Mesenchymal stem cell (in vitro differentiated cells and primary cell): ENCODE measurements at places on chromosomes 11 and 22.
A peak's percentile ranks its signal among the peaks of the same experiment; 100 is the strongest.

GRCh38 chr22:39612811-39613548, 42.4 kb downstream of the CACNA1I start:
- DNase-seq, result no peak
- peaks cover 81% of the 10 kb centered on the region for H3K27me3 ChIP-seq
- H3K4me3 ChIP-seq, result no peak overlapping the region
- no peaks in the 10 kb centered on the region for H3K36me3 ChIP-seq
- no peak overlapping the region for H3K27ac ChIP-seq
- H3K4me1 ChIP-seq, result peaks cover 1% of the 10 kb centered on the region

DNA sequence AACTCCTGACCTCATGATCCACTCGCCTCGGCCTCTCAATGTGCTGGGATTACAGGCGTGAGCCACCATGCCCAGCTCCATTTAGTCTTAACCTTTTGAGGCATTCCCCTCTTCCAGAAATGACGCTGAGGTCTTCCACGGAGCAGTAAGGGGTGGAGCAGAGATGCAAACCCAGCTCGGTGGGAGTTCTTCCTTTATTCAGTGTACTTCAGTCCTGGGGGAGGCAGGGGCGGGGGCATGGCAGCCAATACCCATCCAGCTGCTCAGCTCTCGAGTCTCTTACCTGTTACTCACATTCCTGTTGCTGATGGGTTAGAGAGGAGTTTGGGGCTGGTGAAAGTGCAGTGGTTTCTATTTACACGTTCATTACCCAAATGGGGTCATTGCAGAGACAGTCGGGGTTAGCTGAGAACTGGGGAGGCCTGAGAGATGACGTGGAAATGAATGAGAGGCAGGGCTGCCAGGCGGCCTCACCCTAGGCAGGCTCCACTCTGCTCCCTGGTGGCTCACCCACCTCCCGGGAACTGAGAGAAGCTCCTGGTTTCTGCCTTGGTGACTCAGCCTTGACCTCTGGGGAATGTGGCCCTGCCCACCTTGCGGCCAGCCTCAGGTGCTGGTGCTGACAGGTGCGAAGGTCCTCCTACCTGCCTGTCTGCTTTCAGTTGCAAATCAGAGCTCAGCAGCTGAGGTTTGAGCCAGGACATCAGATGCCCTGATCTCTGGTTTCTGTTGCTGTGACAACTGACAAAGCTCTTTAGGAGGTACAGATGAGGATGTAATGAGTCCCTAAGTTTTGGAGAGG, 13.4 kb upstream of the ST14 start:
- H3K4me1 ChIP-seq, result peaks cover 6% of the 10 kb centered on the region
- H3K4me3 ChIP-seq, result no peak overlapping the region
- DNase-seq, result no peak
- no peaks in the 10 kb centered on the region for H3K27me3 ChIP-seq

DNA sequence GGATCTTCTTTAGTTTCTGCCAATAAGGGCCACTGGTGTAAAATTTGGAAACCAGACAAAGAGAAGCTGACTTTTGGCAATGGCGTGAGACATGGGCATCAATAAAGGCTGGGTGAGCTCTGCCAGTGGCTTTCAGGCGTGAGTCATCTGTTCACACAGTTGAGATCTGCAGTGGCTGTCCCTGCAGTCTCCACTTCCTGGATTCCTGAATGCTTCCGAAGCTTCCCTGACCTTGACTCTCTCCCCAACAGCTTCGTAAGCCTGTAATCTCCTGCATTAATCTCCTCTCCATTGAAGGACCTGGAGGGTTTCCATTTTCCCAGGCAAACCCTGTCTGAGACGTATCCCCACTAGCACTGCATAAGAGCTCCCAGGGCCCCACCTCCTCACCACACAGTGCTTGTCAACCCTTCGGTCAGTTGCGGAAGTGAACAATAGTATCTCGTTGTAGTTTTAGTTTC, 574.7 kb downstream of the TBC1D22A start:
- no peak for DNase-seq
- H3K36me3 ChIP-seq, result no peaks in the 10 kb centered on the region
- no peak overlapping the region for H3K27ac ChIP-seq
- H3K27me3 ChIP-seq, result peaks cover 39% of the 10 kb centered on the region
- H3K4me1 ChIP-seq, result no peaks in the 10 kb centered on the region

GRCh38 chr11:59643390-59643789, 25.4 kb downstream of the PATL1 start:
- no peak overlapping the region for H3K27ac ChIP-seq
- no peaks in the 10 kb centered on the region for H3K27me3 ChIP-seq
- H3K4me3 ChIP-seq, result no peak overlapping the region
- H3K36me3 ChIP-seq, result peaks cover 36% of the 10 kb centered on the region
- H3K4me1 ChIP-seq, result peaks cover 3% of the 10 kb centered on the region

GRCh38 chr11:64501500-64502427, 89.3 kb upstream of the SLC22A12 start:
- no peak for DNase-seq
- H3K4me1 ChIP-seq, result peaks cover 2% of the 10 kb centered on the region
- no peaks in the 10 kb centered on the region for H3K36me3 ChIP-seq
- no peak overlapping the region for H3K4me3 ChIP-seq

GRCh38 chr11:61588728-61589191, 7.9 kb upstream of the SYT7 start:
- no peaks in the 10 kb centered on the region for H3K36me3 ChIP-seq
- H3K27me3 ChIP-seq, result peaks cover 17% of the 10 kb centered on the region
- no peak for DNase-seq
- peaks cover 12% of the 10 kb centered on the region for H3K4me1 ChIP-seq
- H3K4me3 ChIP-seq, result peak overlapping the region; percentile 72

GRCh38 chr11:75733431-75734107, 15.9 kb downstream of the MOGAT2 start:
- no peaks in the 10 kb centered on the region for H3K4me1 ChIP-seq
- no peak overlapping the region for H3K4me3 ChIP-seq
- H3K27me3 ChIP-seq, result peaks cover 36% of the 10 kb centered on the region

GRCh38 chr11:10763766-10764165, 12.7 kb downstream of the CTR9 start:
- no peak overlapping the region for H3K27ac ChIP-seq
- no peak for DNase-seq
- no peaks in the 10 kb centered on the region for H3K27me3 ChIP-seq
- no peak overlapping the region for H3K4me3 ChIP-seq
- peaks cover 10% of the 10 kb centered on the region for H3K36me3 ChIP-seq

DNA sequence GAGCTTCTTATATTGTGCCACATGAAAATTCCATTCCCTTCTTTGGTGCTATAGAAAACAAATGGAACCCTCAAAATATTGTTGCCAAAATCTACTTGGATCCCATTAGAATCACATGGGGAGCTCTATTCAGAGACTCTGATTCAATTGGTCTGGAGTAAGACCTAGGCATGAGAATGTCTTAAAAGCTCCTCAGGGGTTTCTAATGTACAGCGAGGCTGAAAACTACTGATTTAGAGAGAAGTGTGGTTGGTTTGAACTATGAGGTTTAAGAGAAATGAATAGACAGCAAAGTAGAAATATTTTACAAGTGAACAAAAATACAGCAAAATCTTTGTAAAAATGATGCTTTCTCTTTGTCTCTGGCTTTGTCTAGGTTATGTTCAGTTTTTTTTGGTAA, 514.7 kb downstream of the CNTN5 start:
- DNase-seq, result no peak
- H3K4me3 ChIP-seq, result no peak overlapping the region
- H3K36me3 ChIP-seq, result no peaks in the 10 kb centered on the region
- H3K27ac ChIP-seq, result no peak overlapping the region
- no peaks in the 10 kb centered on the region for H3K27me3 ChIP-seq

- no peak overlapping the region for H3K4me3 ChIP-seq
- H3K27me3 ChIP-seq, result no peaks in the 10 kb centered on the region
- H3K27ac ChIP-seq, result no peak overlapping the region
- no peak for DNase-seq
- peaks cover 63% of the 10 kb centered on the region for H3K4me1 ChIP-seq
These were observed 4.8 kb downstream of the PIM3 start for GRCh38 chr22:49965091-49966040.

DNA sequence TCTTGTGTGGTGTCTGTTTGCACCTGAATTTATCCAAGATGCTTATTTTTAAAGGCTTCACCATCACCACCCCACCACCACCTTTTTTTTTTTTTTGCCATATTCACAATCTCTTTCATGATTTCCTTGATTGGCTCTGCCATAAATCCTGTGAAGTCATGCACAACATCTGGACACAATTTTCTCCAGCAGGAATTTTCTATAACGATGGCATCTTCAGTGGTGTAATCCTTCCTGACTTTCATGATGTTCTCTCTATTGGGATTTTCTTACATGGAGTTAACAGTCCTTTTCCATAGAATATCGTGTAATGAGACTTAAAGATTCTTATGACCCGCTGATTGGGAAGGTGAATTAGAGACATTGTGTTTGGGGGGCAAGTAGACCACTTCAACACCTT, 17.8 kb downstream of the ZFP91 start:
- H3K27me3 ChIP-seq, result no peaks in the 10 kb centered on the region
- no peak for DNase-seq
- H3K27ac ChIP-seq, result no peak overlapping the region

DNA sequence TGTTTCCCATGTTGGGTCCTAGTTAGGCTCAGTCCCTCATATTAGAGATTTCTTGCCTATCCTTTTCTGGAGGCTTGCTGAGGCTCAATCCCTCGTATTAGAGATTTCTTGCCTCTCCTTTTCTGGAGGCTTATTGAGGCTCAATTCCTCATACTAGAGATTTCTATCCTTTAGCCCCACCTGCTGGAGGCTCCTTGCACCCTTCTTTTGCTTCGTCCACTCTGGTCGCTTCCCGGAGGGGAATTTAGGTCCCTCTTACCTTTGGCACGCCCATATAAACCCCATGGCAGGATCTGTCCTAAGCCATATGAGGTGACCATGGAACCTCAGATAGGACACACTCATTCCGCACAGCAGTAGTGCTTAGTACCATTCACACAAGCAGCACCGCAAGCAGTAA, 15.9 kb downstream of the CYP2D6 start:
- no peaks in the 10 kb centered on the region for H3K36me3 ChIP-seq
- DNase-seq, result peak; percentile 41
- no peak overlapping the region for H3K27ac ChIP-seq

GRCh38 chr11:106031202-106031810, 9.3 kb upstream of the MSANTD4 start:
- H3K4me1 ChIP-seq, result no peaks in the 10 kb centered on the region
- no peaks in the 10 kb centered on the region for H3K36me3 ChIP-seq
- no peaks in the 10 kb centered on the region for H3K27me3 ChIP-seq
- no peak overlapping the region for H3K27ac ChIP-seq
- peak; percentile 14 for DNase-seq
- H3K4me3 ChIP-seq, result no peak overlapping the region

DNA sequence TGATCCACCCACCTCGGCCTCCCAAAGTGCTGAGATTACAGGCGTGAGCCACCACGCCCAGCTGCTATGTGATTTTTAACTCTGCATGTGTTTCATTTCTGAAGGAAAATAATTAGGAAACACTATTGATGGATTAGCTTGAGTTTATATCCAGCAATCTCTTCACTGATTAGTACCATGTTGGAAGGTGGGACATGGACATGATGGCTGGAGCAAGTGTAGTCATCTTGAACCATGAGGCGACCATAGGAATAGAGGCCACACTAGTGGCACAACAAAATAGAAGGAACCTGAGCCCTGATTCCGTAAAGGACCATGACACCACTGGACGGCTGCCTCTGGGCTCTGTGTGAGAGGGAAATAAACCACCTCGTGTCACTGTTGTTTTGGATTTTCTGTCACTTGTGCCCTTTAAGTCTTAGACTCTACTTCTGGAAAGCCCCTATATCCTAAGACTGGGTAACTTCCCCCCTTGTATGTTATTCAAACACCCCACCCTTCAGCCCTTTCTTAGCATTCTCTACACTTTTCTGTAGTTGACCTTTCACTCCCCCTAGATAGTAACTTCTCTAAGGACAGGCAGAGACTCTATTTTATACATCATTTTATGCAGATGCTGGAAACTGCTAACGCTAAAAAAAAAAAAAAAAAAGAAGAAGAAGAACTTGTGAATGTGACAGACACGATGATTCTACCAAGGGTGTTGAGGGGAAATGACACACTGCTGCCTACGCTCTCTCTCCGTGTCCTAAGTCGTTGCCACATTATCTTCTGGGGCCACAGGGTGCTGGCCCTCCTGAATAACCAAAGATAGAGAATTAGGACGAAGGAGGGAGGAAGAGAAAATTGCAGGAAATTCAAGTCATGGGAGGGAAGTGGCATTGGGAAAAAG, 2.7 kb upstream of the VPS37C start:
- H3K4me1 ChIP-seq, result peaks cover 4% of the 10 kb centered on the region
- H3K36me3 ChIP-seq, result no peaks in the 10 kb centered on the region
- H3K27me3 ChIP-seq, result peaks cover 5% of the 10 kb centered on the region
- no peak overlapping the region for H3K27ac ChIP-seq
- DNase-seq, result no peak

- H3K36me3 ChIP-seq, result peaks cover 85% of the 10 kb centered on the region
- H3K4me1 ChIP-seq, result peaks cover 9% of the 10 kb centered on the region
- no peak for DNase-seq
- no peak overlapping the region for H3K27ac ChIP-seq
- no peak overlapping the region for H3K4me3 ChIP-seq
These were observed 5.5 kb downstream of the MRPL49 start for GRCh38 chr11:65127473-65128181.

DNA sequence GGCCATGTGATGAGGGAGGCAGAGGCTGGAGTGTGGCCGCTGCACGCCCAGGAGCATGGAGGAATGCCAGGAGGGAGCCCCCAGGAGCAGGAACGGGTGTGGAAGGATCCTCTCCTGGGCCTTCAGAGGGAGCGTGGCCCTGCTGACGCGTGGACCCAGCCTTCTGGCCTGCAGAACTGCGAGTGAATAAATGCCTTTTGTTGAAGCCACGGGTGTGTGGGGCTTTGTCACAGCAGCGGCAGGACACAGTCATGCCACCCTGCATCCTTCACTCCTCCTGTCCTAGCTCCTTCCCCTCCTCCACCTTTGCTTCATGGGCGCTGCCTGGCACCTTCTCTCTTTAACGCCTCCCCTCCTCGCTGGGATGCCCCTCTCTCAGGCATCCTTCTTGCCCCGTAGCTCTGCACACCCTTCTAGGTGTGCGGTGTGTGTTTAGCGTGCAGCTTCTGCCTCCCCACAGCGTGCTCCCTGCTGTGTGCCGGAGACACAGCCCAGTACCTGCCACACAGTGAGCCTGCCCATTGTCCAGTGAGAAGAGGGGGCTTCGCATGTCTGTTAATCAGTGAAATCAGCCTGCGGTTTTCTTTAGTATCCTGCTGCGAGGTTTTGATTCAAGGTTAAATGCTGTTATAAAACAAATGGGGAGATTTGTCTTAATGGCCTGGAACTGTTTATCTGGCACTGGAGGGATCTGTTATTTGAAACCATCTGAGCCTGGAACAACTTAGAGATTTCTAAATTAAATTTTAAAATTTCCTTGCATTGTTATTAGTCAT, 459.6 kb downstream of the TBC1D22A start:
- no peaks in the 10 kb centered on the region for H3K27me3 ChIP-seq
- no peak overlapping the region for H3K4me3 ChIP-seq
- no peaks in the 10 kb centered on the region for H3K4me1 ChIP-seq
- no peaks in the 10 kb centered on the region for H3K36me3 ChIP-seq
- no peak for DNase-seq
